ENCODE measurements at places on chromosomes 7 and 10. TPM values are rescaled to one million over a fixed set of nuclear protein-coding genes. Genes with fewer than 3 reads are reported as not detected.
A peak's percentile ranks its signal among the peaks of the same experiment; 100 is the strongest.

Gene ADAM22
- total RNA-seq, result 0.19 TPM

DNA sequence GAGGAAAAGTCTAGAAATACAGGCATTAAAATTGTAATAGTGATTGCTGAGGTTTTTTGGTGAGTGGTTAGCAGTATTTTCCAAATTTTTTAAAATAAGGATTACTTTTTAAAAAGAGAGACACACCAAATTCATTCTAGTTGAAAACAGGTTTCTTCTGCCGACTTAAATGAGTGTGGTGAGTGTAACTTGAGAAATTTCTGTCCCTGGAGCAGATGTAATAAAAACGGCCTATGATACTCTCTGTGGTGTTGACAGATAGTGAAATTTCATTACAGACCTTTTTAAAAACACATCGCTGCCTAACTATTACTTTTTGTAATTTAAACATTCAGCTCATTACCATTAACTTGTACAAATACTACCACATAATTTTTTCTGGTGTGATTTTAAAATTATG is 90.1 kb downstream of the CYP51A1 start:
- no peak for DNase-seq

DNA sequence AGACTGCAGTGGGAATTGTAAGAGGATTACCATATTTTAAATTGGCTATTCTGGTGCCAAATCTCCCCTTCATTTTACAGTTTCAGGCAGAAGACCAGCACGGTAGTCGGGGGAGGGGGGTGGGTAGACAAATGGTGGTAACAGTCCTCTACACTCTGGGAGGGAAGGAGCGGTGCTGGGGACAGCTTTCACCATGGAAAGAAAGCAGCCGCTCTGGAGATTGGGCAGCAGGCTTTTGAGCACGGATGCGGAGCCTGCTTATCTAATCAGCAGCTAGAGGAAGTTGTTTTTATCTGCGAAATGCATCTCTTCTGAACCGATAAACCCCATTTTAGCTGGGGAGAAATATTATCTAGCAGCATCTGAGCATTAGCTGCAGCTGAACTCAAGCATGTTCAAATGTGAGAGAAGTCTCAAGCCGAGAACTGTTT is 28.7 kb downstream of the IKZF1 start:
- DNase-seq, result no peak

GRCh38 chr7:77443042-77443441 is 26.9 kb upstream of the GSAP start:
- DNase-seq, result no peak

Gene SPACDR
- total RNA-seq, result not detected

- no peak for DNase-seq
These were observed 212.4 kb upstream of the GALNT17 start for GRCh38 chr7:70919481-70920073.

- DNase-seq, result no peak
These were observed 36.9 kb downstream of the VSTM4 start for GRCh38 chr10:49078433-49078832.

DNA sequence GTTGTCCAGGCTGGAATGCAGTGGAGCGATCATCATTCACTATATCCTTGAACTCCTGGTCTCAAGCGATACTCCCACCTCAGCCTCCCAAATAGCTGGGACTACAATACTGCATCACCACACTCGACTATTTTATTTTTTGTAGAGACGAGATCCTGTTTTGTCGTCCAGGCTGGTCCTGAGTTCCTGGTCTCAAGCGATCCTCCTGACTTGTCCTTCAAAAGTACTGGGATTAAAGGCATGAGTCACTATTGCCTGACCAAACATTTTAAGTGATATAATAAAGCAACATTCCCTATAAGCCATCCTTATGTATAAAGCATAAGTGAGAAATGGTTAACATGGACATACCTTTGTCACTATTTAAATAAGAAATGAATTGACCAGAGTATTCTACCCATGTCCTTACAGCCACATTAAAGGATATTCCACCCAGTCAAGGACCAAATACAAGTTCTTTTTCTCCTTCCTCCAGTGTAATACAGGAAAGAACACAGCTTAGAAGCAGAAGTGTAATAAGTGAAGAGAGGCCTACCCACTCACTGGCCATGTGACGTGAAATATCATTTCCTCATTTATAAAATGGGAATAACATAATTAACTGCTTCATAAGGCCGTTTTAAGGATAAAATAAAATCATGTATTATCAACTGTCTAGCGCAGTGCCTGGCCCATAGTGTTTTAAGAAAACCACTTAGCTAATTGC is 82.0 kb downstream of the DOCK4 start:
- DNase-seq, result no peak

Gene RBP4
- 0.17 TPM for total RNA-seq

Gene SORBS1
- total RNA-seq, result 3.7 TPM

GRCh38 chr10:122388287-122388997 is 13.9 kb downstream of the PLEKHA1 start:
- no peak for DNase-seq

GRCh38 chr10:71493741-71494140 is 97.0 kb downstream of the CDH23 start:
- DNase-seq, result no peak

GRCh38 chr7:24898691-24899090 is 81.3 kb downstream of the OSBPL3 start:
- DNase-seq, result peak; percentile 74

- DNase-seq, result peak; percentile 61
These were observed 122.9 kb upstream of the SEMA3A start for GRCh38 chr7:84317536-84317935.

- no peak for DNase-seq
These were observed 26.9 kb downstream of the SLC25A28 start for GRCh38 chr10:99593312-99593711.

DNA sequence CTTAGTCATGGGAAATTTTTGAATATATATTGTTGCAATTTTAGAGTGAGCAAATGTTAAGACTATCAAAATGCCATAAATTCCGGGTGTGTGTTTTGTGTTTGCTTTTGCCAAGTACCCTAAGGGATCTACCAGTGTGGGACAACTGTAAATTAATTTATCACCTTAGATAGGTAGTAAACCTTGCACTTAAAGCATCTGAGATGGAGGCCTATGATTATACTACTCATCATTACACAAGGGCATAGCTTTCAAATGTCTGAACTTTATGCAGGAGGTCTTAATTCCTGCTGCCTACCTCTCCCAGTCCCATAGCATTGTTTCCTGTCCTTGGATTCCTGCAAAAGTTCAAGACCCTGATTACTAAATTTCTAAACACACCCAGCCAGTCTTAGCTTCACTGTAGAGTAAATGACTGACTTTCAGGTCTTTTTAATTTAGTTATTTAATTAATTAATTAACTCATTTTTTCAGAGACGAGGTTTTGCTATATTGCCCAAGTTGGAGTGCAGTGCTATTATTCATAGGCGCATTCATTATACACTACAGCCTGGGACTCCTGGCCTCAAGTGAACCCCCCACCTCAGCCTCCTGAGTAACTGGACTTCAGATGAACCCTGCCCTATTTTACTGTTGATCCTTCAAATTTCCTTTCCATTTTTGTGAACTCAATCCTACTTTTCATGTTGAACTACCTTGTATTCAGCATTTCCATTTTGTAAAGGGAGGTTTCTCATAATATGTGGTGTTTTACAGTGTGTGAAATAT is 47.0 kb downstream of the THSD7A start:
- no peak for DNase-seq

DNA sequence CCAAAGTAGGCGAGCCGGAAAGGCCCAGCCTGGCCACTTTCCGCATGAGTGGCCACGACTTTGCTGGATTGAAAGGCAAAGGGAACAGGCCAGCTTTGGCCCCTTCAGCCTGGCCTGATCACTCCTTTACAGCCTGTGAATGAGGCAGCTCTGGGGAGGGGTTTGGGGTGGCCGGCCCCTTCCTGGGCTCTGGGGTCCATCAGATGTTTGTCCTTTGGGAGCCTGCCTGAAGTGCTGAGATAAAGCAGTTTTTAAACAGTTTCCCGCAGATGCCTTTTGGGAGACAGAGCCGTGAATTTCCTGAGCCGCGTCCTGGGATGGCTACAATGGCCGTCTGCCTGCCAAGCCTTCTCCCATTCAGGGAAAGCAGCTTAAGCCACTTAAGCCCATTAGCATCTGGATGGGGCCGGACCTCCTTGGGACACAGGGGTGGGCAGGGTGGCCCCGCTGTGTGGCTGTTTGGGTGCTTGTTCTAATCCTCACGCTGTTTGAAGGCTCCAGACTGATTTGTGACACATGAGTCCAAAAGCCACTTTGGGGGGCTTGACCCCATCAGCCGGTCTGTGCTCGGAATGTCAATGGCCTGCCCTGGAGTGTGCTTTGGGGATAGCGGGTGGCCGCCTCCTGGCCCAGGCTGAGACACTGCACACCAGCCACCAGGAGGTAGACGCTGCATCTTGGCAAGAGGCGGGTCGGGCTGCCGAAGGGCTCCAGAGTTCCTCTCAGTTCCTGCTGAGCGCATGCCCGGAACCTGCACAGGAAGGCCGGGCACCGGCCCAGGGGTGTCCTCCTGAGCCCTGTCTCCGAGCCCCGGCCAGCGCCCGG is 38.9 kb downstream of the NKX6-2 start:
- DNase-seq, result no peak

GRCh38 chr10:21092683-21093524 is 195.8 kb upstream of the NEBL start:
- no peak for DNase-seq

DNA sequence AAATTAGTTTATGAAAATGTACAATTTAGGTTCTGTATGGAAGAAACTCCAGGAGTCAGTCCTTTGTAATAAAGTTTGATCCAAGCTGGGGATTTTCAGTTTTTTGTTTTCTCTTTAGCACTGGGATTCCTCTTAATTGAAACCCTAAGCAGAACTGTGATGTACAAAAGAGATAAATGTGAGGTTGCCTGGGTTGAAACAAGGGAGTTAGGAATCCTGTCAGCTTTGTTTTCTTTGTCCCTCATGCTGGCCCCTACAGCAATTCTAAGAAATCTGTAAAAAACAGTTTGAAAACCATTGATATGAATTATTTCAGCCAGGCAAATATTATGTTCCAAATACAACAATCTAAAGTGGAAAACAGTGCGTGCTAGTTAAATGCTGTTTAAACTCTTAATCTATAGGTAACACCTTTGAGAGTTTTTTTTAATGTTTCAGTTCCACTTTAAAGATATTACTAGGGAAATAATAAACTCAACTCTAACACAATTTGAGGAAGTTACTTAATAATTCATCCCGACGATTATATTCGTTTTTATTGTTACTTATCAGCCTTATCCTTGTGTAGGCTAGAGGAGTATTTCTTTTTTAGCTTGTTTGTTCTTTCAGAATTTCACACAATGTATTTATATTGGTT is 65.3 kb downstream of the SGCE start:
- DNase-seq, result no peak

Gene GNAI1
- 84.0 TPM for total RNA-seq

Gene SCD
- total RNA-seq, result 60.3 TPM

GRCh38 chr10:5484205-5484604 is 15.2 kb downstream of the CALML5 start:
- peak; percentile 56 for DNase-seq

DNA sequence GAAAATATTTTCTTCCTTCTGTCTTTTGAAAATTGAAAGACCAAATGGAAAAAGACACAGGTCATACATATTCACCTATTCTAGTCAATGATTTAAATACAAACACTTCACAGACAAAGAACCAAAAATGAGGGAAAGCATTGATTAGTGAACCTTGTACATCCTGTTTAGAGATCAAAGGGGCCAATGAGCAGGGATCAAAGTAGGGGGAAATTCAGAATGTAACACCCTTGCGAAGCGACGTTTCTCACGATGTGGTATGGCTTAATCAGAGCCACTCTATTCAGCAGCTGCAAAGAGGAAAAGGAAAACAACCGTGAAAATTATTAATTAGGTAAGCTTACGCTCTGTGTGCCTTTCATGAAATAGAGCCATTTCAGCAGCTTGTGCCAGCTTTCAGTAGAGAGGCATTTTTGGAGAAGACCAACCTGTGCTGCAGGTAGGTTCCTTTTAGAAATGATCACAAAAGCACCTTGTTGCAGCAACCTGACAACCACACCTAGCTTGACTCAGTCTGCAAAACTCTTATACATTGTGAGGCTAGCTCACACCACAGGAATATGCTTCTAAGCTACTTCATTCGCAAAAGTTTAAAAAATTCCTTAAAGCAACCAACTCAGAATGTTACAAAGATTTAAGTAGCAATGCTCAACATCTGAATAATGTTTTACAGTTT is 78.0 kb downstream of the DKK1 start:
- DNase-seq, result no peak

DNA sequence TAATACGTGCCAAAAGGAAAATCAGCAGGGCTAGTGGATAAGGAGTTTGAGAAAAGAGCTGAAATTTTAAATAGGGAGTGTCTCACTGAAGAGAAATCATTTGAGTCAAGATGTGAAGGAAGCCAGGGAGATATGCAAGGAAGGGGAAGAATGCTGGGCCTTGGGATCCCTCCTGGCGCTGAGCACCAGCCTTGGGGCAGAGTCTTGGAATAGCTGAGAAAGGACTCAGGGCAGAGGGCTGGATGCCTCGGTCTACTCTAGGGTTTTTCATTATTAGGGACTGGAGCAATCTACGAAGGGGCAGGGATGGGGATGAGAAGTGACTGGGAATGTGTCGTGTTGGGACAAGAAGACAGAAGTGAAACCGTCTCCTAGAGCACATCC is 484 bp downstream of the ZWINT start:
- DNase-seq, result no peak

Gene GOLGA7B
- not detected for total RNA-seq

Gene DNAH11
- under 0.01 TPM for total RNA-seq

- no peak for DNase-seq
These were observed 68.4 kb downstream of the CDHR3 start for GRCh38 chr7:106031300-106032035.

Gene ANKRD30A
- total RNA-seq, result not detected

GRCh38 chr7:68313806-68314205 is 1284.5 kb upstream of the AUTS2 start:
- no peak for DNase-seq

Gene MICALL2
- total RNA-seq, result 27.4 TPM

DNA sequence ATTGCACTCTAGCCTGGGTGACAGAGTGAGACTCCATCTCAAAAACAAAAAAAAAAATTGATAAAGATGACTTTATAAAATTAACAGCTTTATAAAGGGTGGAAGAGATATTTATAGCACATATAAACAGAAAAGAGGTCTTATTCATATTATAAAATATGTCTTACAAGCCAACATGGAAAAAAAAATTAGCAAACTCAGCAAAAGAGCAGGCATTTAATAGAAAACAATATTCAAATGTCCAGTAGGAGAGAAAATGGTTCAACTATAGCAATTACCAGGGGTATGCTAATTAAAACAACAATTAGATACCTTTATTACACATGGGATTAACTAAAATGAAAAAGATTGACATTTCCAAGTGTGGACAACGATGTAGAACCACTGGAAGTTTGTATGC is 929.1 kb downstream of the REEP3 start:
- no peak for DNase-seq

Gene SFTPA1
- not detected for total RNA-seq

GRCh38 chr7:107090457-107090856 is 46.0 kb downstream of the PRKAR2B start:
- no peak for DNase-seq

Gene CRPPA
- total RNA-seq, result 4.5 TPM

All from LHCN-M2 (cell line).